Activated CD4-positive, alpha-beta T cell treated with anti-CD3 and anti-CD28 coated beads, Interleukin-2, amount 10 ng/mL, durations not matched to agents 7 days and 5 days (primary cell): ENCODE measurements at places on chromosomes 4 and X.
A peak's percentile ranks its signal among the peaks of the same experiment; 100 is the strongest.

- no peak for DNase-seq
Observed at GRCh38 chr4:57291911-57292310, 181.7 kb upstream of the IGFBP7 start.

DNA sequence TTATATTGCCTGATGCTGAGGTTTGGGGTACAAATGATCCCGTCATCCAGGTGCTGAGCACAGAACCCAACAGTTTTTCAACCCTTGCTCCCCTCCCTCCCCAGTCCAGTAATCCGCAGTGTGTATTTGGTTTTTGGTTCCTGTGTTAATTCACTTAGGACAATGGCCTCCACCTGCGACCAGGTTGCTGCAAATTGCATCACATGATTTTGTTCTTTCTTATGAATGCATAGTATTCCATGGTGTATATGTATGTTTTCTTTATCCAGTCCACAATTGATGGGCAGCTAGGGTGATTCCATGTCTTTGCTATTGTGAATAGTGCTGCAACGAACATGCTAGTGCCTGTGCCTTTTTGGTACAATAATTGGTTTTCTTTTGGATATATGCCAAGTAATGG, 25.4 kb downstream of the GABRQ start:
- DNase-seq = no peak

- no peak for DNase-seq
Observed at GRCh38 chr4:7322166-7322991, 112.4 kb downstream of the PSAPL1 start.

DNA sequence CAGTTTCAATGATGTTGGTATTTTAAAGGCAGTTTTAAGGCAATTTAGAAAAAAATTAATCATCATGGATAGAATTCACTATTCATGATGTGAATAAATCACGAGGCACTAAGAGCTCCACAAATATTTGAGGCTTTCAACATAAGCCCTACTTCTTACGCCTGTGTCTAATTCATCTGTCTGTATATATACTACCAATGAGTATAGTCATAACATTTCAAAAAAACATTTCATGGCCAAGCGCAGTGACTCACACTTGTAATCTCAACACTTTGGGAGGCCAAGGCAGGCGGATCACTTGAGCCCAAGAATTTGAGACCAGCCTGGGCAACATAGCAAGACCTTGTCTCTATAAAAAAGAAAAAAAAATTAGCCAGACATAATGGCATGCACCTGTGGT, 56.5 kb downstream of the FBXL5 start:
- no peak for DNase-seq

DNA sequence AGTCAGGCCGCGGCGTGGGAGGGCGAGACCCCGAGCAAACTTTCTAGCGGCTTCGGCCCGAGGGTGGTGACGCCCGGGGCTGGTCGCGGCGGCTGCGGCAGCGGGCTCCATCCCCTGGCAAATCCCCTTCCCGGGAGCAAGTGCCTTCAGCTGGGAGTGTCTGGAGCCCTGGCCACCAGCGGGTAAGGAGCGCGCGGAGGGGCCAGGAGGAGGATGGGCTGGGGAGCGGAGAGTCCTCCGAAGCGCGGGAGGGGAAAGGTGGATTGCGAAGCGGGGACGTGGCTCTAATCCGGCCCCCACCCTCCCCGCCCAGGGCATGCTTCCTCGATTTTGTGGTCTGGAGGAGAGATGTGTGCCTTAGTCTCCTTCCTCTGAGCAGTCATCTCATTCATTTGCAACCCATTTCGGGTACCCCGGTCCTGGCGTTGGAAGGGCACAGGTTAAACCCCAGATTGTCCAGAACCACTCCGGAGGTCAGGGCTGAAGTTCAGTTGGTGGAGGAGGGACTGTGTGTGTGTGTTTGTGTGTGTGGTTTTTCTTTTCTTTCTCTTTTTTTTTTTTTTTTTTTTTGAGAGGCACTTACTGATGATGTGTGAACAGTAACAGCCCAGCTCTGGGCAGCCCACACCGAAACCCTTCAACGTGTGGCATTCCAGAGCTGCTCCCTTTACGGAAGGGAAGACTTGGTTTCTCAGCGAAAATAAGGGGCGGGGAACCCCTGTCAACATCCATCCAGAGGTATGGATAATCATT, 516 bp downstream of the SGMS2 start:
- DNase-seq = peak; percentile 7

DNA sequence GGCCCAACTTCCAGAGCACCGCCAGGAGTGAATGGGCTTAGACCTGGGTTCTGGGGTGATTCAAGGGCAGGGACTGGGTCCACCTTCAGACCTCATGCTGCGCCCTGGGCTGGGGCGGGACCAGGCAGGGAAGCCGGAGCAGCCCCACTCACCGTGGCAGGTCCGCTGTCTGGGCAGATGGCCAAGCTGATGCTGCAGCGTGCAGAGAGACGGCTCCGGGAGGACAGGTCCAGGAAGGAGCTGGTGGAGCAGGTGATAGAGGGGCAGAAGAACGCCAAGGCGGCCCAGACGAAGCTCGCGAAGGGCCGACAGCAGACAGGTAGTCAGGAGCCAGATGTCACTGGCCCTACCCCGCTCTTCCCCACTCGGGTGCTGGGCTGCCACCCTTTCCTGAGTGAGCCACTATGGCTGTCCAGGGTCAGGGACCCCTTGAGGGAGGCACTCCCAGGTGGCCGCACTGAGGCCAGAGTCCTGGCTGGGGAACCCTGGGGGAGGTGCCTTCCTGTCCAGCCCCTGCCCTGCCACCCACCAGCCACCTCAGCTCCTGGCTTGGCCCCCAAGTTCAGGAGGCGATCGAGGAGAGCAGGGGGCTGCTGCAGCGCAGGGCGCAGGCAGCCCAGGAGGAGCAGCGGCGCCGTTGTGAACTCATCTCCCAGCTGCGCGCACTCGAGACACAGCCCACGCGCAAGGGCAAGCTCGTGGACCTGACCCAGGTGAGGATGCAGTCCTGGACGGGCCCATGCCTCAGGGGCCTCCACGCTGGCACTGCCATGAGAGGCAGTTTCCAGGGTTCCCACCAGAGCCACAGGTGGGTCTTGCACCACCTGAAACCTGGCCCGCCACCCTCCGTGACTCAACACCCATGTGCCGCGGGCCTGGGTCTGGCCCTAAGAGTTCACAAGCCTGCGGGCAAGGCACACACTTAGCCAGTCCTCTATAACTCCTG, 10.1 kb upstream of the RNF4 start:
- DNase-seq = no peak

- peak; percentile 38 for DNase-seq
Observed at GRCh38 chrX:40108959-40109287, 11.2 kb upstream of the BCOR start.

DNA sequence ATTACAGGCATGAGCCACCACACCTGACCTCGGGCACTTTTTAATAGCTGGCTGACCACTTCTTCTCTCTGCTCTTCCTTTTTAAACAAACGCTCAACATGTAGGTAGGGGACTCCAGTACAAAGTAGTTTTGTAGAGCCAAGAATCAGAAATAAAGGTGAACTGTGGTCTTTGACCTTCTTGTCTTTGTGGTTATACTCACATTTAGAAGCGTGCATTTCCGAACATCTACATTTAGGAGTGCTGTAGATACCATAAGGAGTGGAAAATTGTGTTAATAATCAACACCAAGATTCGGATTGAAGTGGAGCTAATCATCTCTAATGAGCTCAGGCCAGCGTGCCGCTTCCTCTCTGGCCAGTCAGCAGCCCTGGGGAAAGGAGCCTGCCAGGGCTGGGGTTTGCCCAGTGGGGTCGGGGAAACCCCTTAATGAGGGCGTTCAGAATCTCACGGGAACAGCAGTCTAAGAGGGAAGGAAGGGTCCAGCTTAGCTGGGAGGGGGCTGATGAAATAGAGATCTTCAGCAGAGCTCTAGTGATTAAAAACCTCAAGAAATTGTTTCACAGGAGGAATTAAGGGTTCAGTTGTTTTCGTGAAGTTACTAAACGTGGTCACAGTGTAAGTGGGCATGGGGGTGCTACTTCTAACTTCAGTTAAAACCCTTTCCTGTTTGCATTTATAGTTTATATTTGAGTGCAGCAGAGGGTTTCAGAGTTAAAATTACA, 81.2 kb downstream of the GAB1 start:
- DNase-seq = no peak

DNA sequence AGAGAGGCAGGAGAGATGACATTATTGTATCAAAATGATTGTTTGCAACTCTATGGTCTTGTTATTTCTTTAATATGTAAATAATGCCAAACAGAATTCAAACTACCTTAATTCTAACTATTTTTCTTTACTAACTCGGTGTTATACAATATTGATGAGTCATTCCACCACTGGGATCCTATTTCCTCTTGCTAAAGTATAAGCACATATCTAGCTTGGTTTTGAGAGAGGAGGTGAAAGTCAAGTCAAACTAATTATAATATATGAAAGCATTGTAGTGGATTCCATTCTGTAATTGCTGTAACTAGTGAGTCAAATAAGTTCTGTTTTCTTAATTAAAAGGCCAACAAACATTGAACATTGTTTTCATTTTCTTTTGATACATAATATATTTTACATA, 837.6 kb downstream of the PDHA2 start:
- no peak for DNase-seq

GRCh38 chrX:1751781-1752180, 136.9 kb downstream of the ASMT start:
- DNase-seq = no peak

- no peak for DNase-seq
Observed at GRCh38 chr4:7530932-7531639, 96.4 kb upstream of the PSAPL1 start.

DNA sequence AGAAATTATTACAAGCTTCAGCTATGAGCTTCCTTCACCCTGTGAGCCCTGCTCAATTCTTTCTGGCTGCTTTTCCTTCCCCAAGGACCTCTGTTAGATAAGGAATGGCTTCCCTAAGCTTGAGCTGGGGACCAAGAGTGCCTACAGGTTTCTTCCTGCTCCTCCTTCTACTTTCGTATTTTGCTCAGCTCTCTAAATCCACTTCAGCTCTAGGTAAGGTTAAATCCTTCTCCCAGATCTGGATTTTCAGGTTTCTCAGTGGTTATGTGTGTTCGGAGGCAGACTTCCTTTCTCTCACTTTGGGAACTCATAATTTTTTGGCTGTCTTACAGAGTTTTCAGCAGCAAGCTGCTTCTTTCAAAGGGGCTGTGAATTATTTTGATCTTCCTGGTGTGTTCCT, 21.9 kb upstream of the ZDHHC15 start:
- DNase-seq = no peak

GRCh38 chr4:62344474-62344873, 1144.3 kb downstream of the ADGRL3 start:
- DNase-seq = no peak

DNA sequence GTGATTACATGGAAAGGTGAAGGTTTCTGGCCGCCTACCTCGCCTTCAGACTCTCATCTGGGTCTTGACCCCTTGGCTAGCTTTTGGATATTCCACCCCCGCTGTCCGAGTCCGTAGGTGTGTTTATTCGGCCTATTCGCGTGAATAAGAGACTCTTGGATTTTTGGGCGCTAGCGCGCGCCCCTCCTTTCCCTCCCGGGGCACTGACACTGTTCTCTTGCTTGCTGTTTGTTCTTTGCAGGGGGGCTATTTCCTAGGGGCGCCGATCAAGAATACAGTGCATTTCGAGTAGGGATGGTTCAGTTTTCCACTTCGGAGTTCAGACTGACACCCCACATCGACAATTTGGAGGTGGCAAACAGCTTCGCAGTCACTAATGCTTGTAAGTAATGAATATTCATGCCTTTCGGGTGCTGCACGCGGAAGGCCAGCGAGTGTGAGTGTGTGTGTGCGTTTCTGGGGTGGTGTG, 932 bp downstream of the GRIA2 start:
- no peak for DNase-seq

GRCh38 chrX:104659005-104659744, 93.2 kb downstream of the IL1RAPL2 start:
- no peak for DNase-seq

- DNase-seq = no peak
Observed at GRCh38 chr4:173538148-173538908, 8.3 kb upstream of the HAND2 start.

DNA sequence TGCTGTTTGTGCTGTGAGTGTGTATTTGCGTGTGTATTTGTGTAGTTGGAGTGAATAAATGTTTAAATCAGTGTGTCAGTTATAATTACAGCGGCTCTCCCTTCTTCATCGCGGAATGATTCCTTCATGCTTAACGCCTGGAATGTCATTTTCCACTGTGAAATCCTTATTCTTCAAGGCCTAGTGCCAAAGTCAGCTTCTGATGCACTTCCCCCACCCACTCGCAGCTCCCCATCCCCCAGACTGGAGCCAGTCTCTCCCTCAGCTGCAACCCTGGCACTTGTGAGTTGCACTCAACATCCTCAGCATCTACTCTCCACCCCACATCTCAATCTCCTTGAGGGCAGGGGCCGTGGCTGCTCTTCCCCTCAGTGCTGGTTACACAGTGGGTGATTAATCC, 583.0 kb downstream of the BCOR start:
- DNase-seq = no peak

DNA sequence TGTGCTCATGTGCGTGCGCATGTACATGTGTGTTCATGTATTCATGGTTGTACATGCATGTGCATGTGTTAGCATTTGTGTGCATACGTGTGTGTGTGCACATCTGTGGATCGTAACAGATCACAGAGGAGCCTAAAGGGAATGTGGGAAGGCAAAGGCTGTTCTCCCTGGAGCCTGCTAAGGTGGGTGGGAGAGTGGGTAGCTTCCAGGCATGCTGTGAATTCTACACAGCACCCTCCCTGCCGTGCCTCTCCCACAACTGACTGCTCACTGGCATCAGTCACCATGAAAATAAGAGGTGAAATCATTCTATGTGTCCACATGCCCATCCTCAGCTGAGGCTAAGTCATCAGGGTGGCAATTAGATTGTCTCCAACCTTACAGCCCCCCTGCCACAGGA, 600.9 kb downstream of the MID1IP1 start:
- no peak for DNase-seq

DNA sequence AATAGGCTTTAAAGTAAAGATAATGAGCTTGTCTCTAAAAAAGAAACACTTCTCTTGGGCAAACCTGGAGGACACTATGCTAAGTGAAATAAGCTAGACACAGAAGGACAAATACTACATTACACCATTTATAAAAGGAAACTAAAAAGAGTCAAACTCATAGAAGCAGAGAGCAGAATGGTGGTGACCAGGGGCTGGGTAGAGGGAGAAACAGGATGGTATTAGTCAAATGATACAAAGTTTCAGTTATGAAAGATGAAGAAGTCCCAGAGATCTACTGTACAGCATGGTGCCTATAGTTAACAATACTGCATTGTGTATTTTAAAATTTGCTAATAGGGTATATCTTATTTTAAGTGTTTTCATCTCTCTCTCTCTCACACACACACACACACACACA, 28.5 kb downstream of the ACSL4 start:
- no peak for DNase-seq

GRCh38 chrX:97167333-97167732, 283.6 kb downstream of the RPA4 start:
- no peak for DNase-seq

DNA sequence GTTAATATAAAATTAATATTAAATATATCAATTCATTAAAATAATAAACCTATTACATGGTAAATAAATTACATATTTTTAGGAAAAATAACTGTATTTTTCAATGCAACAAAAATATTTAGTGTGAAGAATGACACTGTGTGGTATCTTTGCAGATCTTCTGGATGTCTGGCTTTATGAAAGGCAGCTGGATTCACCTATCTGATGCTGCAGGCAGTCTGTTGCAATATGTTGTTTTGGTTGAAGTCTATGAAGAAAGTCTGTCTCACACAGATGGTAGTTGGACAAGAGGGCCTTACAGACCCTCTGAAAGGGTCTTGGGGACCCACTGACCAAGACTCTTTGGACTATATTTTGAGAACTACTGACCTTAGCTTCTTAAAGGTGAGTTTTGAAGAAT, 89.1 kb upstream of the TMEM150C start:
- DNase-seq = no peak

GRCh38 chr4:95761871-95762270, 78.0 kb upstream of the PDHA2 start:
- DNase-seq = no peak
